ENCODE measurements at places on chromosomes 12 and 14.

DNA sequence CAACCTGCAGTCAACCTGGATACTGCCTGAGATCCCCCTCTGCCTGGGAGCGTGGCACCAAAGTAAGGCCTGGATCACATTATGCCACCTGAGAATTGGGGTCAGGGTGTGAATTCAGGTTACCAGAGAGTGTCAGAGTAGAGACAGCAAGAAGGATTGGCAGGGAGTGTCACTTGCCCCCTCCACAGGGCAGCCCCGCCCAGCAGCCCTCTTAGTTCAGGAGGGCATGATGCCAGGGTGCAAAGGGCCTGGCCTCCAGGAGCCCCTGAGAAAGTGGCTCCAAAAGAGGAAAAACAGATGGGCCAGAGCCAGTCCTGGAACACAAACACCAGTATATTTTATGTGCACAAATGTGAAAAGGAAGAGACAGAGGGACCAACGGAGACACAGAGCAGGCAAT is 18.6 kb downstream of the TMEM229B start:
- DNase-seq: no peak

DNA sequence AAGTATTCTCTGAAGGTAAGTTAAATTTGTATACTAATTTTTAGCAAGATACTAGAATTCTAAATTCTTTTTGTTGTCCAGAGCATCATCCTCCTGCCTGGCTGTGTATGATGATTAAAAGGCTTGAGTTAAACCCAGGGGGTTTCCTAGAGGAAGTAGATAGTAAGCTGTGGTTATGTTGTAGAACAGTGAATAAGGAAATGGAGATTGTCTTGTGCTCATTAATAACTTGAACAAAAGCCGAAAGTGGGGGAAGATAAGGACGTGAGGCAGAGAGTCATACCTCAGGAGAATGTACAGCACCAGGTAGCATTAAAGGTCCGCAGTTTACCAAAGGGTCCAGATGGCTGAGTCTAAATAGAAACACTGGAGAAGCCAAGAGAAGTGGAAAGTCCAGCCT is 42.0 kb downstream of the CKB start:
- DNase-seq: no peak

GRCh38 chr14:93464271-93464670 is 33.5 kb downstream of the UNC79 start:
- DNase-seq: peak; percentile 16

DNA sequence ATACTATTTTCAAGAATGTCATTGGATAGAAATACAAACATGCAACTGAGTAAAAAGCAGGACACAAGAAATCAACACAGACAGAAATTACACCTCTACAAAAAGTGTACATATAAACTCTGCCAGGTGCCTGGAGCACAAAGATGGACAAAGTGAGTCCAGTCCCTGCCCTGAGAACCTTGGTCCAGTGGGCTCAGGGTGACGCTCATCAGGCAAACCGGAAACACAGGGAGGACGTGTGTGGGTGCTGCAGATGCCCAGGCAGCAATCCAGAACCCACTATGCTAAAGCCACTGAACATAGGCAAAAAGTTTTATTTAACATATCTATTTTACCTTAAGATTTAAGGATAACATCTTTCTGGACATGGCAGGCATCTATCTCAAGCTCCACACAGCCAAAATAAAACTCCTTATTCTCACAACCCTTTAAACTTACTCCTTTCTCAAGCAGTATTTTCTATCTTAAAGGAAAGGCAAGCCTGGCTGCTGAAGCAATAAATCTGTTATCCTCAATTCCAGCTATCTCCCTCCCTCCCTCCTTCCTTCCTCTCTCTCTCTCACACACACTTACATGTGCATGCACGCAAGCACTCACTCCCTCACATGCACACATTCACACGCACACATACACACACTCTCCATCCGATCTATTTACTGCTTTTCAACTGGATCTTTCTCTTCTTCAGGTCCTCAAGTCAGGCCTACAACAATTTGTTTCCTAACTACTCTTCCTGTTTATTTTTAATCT is 10.2 kb downstream of the PPP1R13B start:
- no peak for DNase-seq

DNA sequence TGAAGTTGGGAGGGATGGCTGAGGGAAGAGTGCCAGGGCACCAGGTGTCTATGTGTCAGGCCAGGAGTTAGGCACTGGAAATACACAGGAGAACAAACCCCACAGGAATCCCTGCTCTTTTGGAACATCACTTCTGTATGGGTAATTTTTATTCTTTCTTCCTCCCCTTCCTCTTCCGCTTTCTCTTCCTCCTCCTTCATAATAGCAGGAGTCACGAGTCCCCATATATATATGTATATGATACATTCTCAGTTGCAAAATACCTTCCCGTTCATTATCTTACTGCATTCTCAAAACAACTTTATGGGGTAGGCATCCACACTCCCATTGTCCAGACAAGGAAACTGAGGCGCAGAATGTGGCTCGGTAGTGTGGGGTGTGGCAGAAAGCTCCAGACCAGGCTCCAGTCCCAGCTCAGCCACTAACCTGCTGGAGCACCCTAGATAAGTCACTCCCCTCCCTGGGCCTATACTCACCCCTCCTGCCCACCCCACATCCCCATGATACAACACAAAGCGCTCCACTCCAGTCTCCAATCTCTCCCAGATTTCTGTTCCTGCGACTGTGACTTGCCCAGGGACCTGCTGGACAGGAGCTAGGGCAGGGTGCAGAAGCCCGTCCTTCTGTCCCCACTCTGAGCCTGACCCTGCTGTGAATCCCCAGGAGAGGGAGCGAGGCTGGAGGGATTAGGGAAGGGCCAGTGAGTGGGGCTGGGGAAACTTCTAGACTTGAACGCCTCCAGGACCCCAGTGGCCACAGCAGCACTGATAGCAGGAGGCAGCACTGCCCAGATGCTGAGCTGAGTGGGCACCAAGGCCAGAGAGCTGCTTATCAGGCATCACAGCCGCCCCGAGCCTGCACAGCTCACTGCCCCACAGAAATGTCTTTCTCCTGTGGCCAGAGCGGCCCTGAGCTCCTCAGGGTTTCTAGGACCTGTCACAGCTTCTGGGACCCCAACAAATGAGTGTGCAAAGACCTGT is 1.4 kb upstream of the AQP2 start:
- DNase-seq: no peak

GRCh38 chr14:65471038-65471878 is 58.7 kb downstream of the FUT8 start:
- DNase-seq: no peak

GRCh38 chr14:52879958-52880357 is 70.9 kb downstream of the FERMT2 start:
- no peak for DNase-seq

GRCh38 chr14:55893705-55894104 is 224.5 kb upstream of the PELI2 start:
- no peak for DNase-seq

GRCh38 chr12:124296295-124296915 is 1.5 kb downstream of the RFLNA start:
- DNase-seq: peak; percentile 12

DNA sequence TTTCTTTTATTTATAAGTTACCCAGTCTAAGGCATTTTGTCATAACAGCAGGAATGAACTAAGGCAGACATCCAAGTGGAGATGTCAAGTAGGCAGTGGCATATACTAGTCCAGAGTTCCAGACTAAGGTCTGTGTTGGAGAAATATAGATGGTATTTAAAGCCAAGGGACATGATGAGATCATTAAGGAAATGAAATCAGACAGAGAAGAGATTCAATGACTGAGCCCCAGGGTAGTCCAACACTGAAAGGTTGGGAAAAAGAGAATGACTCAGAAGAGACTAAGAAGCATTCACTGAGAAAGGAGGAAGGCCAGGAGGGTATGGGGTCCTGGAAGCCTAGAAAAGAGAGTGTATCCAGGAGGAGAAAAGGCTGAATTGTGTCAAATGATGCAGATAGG is 442.2 kb upstream of the CCDC196 start:
- no peak for DNase-seq

- DNase-seq: peak; percentile 35
These were observed 522 bp downstream of the R3HDM2 start for GRCh38 chr12:57430112-57430930.

GRCh38 chr12:49342066-49342913 is 4.4 kb upstream of the DNAJC22 start:
- DNase-seq: peak; percentile 97

- no peak for DNase-seq
These were observed 125.5 kb upstream of the DCN start for GRCh38 chr12:91307957-91308670.

DNA sequence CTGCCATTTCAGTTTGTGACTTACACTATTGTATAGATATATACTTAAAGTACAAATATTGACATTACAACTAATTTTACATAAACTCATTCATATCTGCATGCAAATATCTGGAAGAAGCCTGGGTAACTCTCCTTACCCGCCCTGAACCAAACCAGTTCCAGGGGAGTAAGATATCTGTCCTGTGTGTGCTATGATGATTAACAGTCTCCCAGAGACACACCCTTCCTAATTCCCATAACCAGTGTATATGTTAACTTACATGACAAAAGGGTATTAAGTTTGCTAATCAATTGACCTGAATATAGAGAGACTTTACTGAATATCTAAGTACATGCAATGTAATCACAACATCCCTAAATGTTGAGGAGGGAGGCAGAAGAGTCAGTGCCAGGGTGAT is 23.0 kb downstream of the PRB3 start:
- no peak for DNase-seq

- peak; percentile 48 for DNase-seq
These were observed 46.6 kb downstream of the SUSD6 start for GRCh38 chr14:69657950-69658355.

DNA sequence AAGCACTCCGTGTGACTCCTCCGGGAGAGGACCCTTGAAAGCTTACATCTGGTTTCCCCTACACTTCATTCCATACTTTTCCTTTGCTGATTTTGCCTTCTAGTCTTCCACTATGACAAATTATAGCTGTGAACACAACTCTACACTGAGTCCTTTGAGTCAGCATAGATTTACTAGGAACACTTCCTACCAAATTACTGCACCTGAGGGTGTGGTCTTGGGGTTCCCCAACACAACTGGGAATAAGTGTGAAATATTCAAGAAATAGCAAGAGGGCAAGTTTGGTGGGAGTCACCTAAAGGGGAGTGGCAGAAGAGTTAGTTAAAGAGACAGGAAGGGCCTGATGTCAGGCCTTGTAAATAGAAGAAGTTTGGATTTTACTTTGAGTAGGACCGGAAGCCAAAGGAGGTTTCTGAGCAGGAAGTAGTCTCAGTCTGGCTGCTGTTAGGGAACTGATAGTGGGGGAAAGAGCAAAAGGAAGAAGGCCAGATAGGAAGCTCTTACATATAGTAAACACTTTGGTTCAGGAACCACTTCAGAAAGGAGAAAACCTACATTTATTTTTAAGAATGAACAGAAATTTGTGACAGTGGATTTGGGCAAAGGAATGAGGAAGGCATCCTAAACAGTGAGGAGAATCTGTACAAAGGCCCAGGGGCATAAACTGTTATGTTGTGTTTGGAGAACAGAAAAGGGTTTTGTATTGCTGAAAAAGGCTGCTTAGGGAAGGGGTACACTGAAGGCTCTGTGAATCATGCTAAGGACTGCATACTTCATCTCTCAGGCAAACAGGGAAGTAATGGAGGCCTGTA is 14.2 kb downstream of the SEL1L start:
- DNase-seq: peak; percentile 42

DNA sequence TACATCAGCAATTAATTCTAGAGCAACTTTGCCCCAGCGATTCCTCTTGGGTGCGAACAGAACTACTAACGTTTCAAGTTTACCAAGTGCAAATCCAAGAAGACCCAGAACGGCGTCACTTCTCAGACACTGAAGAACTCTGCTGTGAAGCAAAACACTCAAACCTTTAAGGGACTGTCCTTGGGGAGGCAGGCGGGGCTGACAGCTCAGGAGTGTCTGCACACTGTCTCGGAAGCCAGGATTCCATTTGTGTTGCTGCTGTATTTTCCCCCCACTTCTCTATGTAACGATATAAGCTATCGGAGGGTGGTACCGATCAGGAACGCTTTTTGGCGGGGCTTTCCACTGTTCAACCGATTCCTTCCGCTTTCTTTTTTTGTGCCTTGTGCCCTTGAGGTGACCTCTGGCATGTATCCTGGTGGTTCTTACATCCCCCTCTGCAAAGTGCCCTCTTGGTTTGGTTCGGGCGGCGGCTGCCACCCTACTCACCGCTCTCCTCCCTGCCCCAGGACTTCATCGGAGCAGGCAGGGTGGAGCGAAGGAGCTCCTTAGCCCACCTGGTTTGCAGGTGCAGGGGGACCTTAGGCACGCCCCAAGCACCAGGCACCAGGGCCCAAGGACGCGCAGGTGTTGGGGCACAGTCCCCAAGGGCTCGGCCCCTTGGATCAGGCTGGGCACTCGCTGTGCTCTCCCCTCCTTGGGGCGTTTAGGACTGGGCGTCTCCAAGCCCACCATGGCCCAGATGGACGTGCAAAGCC is 19.2 kb upstream of the MLXIP start:
- DNase-seq: no peak

DNA sequence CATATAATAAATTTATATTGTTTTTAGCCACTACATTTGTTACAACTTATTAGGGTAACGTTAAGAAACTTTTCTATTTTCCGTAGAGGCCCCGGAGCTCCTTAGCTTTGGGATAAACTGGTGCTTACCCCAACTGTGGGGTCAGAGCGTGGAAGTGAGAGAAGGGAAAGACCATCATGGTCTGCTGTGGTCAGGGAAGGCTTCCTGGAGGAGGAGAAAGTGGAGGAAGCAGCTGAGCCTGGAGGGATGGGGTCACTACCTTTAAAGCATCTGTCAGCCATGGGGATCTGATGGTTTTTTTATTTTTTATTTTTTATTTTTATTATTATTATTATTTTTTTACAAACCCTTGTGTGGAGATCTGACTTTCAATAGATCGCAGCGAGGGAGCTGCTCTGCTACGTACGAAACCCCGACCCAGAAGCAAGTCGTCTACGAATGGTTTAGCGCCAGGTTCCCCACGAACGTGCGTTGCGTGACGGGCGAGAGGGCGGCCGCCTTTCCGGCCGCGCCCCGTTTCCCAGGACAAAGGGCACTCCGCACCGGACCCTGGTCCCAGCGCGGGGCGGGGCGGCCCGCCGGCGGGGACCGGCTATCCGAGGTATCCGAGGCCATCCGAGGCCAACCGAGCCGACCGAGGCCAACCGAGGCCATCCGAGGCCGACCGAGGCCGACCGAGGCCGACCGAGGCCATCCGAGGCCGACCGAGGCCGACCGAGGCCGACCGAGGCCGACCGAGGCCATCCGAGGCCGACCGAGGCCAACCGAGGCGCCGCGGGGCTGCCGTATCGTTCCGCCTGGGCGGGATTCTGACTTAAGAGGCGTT is 1101.2 kb upstream of the TMEM132C start:
- DNase-seq: peak; percentile 90

GRCh38 chr12:6768990-6769389 is 2.8 kb downstream of the PTMS start:
- DNase-seq: peak; percentile 82

DNA sequence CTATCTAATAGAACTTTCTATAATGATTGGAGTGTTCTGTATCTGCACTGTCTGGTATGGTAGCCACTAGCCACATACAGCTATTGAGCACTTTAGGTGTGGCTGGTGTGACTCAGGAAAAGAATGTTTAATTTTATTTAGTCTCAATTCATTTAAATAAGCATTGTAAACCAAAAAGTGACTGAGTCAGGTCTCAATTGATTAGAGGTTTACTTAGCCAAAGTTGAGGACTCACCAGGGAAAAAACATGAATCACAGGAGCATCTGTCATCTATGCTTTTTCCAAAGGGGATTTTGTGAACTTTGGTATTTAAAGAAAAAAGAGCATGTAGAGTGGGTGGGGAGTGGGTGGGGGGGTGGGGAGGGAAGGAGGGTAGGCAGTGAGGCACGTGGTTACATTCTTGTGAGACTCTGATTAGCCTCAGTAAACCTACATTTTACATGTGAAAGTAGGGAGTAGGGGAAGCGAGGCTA is 473.1 kb downstream of the ATP23 start:
- no peak for DNase-seq

All from mesendoderm (in vitro differentiated cells).